ENCODE measurements at places on chromosomes 5 and 9.
A peak's percentile ranks its signal among the peaks of the same experiment; 100 is the strongest.

DNA sequence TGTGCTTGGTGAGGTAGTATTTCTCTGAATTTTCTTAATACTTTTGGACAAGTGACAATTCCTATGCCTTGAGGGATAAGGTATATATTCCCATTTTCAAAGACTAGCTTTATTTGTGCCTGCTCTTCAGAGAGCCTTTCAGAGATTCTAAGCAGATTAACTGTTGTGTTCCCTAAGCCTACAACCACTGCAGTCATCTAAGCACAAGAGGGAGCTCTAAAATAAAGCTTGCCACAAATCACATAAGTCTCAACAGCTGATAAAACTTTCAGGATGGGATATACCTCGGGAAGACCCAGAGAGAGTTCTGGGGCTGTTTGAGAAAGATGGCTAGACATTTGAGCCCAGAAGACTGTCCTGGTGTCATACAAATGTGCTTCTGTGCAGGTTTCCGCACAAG is 157.3 kb downstream of the CYLC2 start:
- peak; percentile 60 for DNase-seq

- peak; percentile 37 for DNase-seq
Measured at GRCh38 chr9:123111427-123112014, 78.1 kb downstream of the GPR21 start.

GRCh38 chr5:19734776-19735175 is 253.2 kb downstream of the CDH18 start:
- DNase-seq: no peak

- DNase-seq: no peak
Measured at GRCh38 chr9:7376833-7377232, 422.7 kb downstream of the DMAC1 start.

GRCh38 chr5:178553517-178553916 is 36.7 kb downstream of the COL23A1 start:
- no peak for DNase-seq

DNA sequence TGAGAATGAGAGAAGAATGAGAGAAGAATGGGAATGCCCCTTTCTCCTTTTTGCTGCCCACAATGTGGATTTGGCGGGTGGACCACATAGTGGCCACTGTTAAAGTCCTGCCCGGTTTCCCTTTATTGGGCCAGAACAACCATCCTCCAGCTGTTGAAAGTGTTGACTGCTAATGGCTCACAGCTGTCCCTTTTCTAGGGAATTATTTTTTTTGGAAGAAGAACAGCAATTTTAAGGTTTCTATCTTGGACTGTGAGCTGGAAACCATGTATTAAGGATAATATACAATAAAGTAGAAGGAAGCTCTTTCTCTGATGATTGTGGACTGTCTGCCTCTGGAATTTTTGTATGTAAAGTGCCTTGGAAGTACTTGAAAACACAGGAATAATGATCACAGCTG is 185.9 kb downstream of the DMRT2 start:
- no peak for DNase-seq

DNA sequence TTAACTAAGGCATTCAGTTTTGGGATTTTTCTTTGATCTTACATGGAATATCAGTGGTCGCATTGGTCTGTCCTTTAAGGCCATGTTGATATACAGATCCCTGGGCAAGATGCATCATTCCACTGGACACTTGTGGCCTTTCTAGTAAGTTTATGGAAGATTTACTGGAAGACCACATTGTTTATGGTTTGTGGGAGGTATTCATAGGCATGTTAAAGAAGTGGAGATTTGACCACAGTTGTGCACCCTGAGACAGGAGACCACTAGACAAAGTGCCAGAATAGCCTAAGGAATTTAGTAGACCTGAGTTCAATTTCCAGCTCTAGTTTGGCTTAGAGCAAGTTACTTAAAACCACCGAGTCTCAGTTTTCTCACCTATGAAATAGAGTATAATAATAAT is 383.1 kb upstream of the PAPPA start:
- DNase-seq: no peak

DNA sequence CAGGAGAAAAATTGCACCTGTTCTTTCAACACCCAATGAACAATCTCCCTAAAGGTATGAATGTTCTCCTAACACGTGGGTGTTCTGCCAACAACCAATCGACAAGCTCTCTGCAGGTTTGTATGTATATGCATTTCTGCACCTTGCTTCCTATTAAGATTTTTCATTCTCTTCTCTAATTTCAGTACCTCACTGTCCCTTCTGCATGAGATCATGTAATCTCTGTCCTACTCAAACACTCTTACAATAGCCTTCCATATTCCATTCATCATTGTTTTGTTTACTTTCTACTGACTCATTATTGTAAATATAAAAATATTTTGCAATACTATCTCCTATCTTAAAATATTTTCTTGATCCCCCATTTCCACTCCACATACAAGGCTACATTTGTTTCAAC is 382.0 kb downstream of the CDH12 start:
- DNase-seq: no peak

DNA sequence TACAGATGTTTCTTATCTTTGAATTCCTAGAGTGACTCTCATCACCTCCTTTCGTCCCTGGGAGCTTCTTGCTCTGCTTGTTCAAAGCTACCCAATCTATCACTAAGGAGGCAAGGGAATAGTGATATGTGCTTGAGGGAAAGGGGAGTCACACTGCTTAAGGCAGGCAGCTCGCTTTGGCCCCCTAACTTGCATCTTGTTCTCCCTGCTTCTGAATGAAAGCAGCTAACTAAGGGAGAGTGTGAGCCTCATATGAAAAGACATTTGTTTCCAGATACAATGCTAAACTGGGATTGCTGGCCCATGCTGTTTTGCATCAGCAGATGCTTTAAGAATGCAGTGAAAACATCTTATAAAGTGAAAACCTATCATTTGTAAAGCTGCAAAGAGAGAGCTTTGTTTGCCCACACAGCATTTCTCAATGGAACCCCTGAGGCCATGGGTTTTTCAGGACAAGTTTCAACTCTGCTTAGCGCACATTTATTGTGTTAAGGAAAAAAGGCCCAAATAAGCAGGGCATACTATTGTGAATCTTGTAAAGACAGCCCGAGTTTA is 367.9 kb upstream of the ADAMTSL1 start:
- DNase-seq: no peak

GRCh38 chr5:463952-464351 is 21.0 kb downstream of the EXOC3 start:
- no peak for DNase-seq

DNA sequence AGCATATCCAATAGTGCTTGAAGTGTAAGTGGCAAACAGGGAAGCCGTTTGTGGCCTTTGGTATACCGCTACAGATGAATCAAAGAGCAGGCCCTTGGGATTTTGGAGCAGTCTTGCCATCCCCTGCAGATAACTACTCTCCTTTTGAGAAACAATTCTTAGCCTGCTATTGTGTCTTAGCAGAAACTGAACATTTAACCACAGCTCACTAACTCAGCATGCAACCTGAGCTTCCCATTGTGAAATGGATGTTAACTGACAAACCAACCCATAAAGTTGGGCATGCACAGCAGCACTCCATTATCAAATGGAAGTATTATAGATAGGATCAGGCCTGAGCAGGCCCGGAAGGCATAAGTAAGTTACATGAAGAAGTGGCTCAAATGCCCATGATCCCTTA is 315.3 kb upstream of the PTGER4 start:
- no peak for DNase-seq
